ENCODE measurements at places on chromosomes 6 and 20.

DNA sequence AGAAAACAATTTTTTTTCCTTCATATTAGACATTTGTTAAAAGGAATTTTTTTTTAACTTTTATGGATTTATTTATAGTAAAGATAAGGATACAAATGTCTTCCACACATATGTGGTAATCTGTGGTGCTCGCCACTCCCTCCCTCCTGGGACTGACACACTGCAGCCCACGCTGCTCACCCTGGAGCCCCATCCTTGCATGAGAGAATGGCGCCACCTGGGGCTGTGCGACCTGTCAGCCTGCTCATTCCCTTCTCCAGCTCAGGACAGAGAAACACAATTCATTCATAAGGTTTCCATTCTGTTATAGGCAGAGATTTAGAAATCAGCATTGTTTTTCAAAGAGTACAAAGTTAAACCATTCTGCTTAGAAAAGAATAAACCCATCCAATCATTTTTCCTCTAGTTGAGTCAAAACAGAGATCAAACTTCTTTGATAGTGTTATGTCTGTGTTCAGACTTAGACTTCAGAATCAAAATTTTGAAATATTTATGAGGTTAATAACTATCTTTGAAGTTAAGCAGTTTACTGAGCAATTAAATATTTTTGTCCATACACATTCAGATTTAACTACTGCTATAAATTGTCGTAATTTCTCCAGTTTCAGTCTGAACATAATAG lies 42.8 kb upstream of the DYNLRB1 start:
- H3K27me3 ChIP-seq, result no peaks in the 10 kb centered on the region
- peaks cover 29% of the 10 kb centered on the region for H3K4me1 ChIP-seq
- DNase-seq, result peak; percentile 86
- peak overlapping the region; percentile 28 for H3K4me3 ChIP-seq

DNA sequence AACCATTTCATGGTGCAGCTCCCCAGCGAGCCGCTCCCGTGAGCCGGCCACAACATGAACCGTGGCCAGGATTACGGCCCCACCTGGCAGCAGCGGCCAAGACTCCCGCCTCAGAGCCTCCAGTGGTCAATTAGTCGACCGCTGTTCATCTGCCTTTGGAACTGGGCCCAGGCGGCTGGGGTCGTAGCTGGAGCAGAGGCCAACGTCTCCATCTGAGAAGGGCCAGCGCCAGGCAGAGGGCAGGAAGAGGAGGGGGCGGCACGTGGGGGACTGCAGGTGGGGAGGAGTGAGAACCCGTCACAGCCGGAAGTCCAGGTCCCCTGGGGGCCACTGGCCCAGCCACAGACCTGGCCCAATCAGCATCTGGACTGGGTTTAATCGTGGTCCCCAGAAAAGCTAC lies 184.3 kb downstream of the TAF4 start:
- H3K4me3 ChIP-seq, result no peak overlapping the region
- peaks cover 4% of the 10 kb centered on the region for H3K27me3 ChIP-seq
- no peaks in the 10 kb centered on the region for H3K4me1 ChIP-seq
- H3K27ac ChIP-seq, result no peak overlapping the region
- no peak for DNase-seq

DNA sequence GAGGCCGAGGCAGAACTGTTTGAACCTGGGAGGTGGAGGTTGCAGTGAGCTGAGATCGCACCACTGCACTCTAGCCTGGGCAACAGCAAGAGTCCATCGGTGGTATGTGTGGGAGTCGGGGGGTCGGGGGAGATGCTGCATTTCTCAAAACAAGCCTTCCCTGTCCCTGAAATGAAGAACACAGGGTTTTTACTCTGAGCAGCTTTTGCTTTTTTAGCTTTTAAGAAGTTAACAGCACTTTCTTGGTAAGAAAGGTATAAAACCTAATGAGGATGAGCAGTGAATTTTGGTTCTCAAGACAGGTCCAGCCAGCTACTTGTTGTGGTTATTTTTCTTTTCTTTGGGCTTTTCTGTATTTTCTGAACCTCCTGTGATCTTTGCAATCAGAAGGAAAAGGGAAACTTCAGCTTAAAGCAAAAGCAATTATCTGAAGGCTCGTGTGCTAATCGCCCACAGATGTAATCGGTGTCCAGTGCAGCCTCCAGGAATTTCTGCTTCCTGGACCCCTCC lies 3.7 kb downstream of the RPL10A start:
- H3K36me3 ChIP-seq, result peaks cover 38% of the 10 kb centered on the region
- peak overlapping the region; percentile 16 for H3K4me3 ChIP-seq
- H3K27ac ChIP-seq, result peak overlapping the region; percentile 51

GRCh38 chr20:32891926-32892660 lies 33.4 kb downstream of the EFCAB8 start:
- H3K27me3 ChIP-seq, result no peaks in the 10 kb centered on the region
- no peak overlapping the region for H3K27ac ChIP-seq
- no peak overlapping the region for H3K4me3 ChIP-seq
- DNase-seq, result no peak
- H3K4me1 ChIP-seq, result no peaks in the 10 kb centered on the region

DNA sequence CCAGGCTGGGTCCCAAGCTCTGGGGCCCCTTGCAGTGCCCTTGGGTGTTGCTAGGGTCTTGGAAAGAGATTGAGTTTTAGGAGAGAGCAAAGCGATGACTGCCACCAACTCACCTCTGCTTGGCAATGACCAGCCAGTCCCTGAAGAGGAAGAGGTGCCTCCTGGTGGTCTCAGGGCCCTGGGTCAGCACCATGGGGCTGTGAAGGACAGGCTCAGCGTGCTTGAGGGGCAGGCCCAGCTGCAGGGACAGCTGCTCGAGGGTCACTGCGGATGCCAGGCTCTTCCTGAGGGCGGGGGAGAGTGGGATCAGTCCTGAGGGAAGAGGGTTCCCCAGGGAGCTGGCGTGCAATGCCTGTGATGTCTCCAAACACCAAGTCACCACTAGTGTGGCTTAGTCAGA lies 50.8 kb upstream of the TAGAP start:
- H3K27me3 ChIP-seq, result no peaks in the 10 kb centered on the region
- no peak overlapping the region for H3K27ac ChIP-seq
- H3K36me3 ChIP-seq, result no peaks in the 10 kb centered on the region
- no peak for DNase-seq
- H3K4me3 ChIP-seq, result no peak overlapping the region
- no peaks in the 10 kb centered on the region for H3K4me1 ChIP-seq

GRCh38 chr6:12479881-12480280 lies 189.7 kb downstream of the EDN1 start:
- H3K27me3 ChIP-seq, result no peaks in the 10 kb centered on the region
- H3K27ac ChIP-seq, result no peak overlapping the region
- no peak overlapping the region for H3K4me3 ChIP-seq
- peak; percentile 23 for DNase-seq

GRCh38 chr20:17663486-17663885 lies 18.6 kb downstream of the RRBP1 start:
- peak overlapping the region; percentile 91 for H3K27ac ChIP-seq
- no peaks in the 10 kb centered on the region for H3K27me3 ChIP-seq
- peaks cover 79% of the 10 kb centered on the region for H3K4me1 ChIP-seq
- H3K36me3 ChIP-seq, result peaks cover 16% of the 10 kb centered on the region
- peak; percentile 48 for DNase-seq

DNA sequence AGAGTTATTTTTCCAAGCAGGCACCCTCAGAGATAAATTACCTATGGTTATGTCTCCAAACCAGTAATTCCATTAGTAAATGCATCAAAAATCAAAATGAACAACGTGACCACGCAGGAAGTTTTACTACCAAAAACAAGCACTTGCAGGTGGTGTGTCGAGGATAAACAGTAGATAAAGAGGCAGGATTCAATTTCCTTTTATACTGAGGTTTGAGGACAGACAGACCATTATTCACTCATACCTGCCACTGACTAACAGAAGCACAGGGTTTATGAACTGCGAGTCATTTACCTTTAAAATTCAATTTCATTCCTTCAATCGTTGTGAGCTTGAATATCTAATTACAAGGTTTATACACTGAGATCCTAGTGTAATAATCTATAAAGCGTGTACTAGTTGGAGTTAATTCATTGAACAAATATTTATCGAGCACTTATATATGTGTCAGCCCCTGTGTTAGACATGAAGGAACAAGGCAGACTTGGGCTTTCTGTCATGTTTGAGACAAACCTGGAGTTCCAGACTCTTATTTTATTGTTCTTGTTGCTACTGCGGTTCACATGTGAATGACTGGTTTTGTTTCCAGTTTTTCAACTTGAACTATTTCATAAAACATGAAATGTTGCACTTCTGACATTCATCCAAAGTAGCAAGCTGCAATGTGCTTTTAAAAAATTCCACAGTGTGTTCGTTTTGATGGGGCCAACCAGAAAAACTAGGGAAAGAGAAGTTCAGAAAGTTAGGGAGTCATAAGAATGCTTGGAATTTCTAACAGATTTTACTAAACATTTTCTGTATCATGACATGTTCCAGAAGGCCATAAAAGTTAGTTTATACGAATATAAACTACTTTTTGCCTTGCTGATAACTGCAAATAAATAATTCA lies 205.6 kb downstream of the UST start:
- DNase-seq, result peak; percentile 58
- peaks cover 21% of the 10 kb centered on the region for H3K4me1 ChIP-seq
- H3K27me3 ChIP-seq, result no peaks in the 10 kb centered on the region
- peak overlapping the region; percentile 48 for H3K27ac ChIP-seq

DNA sequence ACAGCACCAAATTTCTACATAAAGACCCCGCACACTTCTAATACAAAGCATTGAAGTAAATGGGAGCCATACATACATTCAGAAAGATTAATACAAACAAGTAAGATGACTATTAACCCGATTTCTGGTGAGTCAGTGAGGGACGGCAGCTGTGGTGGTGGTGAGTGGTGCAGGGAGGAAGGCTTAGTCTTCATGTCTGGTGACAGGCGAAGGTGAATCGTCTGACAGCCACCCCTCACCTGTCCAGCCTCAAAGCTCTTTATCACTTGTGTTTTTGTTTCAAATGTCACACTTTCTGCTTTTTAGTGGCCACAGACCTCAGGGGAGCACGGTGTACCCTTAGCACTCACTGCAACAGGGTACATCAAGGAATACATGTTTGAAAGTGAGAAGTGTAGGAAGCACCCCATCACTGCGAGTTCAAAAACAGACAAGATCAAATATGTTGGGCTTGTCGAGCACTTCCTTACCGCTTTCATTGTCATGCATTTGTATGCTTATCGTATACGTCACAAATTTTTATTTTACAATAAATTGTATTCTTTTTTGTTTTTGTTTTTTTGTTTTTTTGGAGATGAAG lies 63.5 kb downstream of the IRF4 start:
- H3K27me3 ChIP-seq, result peaks cover 29% of the 10 kb centered on the region
- no peak overlapping the region for H3K27ac ChIP-seq
- no peaks in the 10 kb centered on the region for H3K36me3 ChIP-seq

DNA sequence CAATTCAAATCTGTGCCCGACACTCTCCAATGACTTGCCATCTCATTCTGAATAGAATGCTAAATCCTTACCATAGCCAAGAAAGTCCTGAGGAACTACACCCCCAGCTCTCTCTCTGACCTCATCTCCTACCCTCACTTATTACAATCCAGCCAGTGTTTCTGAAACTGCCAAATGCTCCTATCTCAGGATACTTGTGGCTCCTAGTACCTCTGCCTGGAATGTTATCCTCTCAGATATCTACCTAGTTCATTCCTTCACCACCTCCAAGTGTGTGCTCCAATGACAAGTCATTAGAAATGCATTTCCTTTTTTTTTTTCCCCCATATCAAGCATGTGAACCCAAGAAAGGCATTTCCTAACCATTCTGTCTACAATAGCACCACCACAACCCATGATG lies 24.4 kb downstream of the ZNF184 start:
- no peaks in the 10 kb centered on the region for H3K27me3 ChIP-seq
- H3K4me3 ChIP-seq, result no peak overlapping the region
- H3K4me1 ChIP-seq, result no peaks in the 10 kb centered on the region
- peaks cover 41% of the 10 kb centered on the region for H3K36me3 ChIP-seq
- no peak overlapping the region for H3K27ac ChIP-seq

DNA sequence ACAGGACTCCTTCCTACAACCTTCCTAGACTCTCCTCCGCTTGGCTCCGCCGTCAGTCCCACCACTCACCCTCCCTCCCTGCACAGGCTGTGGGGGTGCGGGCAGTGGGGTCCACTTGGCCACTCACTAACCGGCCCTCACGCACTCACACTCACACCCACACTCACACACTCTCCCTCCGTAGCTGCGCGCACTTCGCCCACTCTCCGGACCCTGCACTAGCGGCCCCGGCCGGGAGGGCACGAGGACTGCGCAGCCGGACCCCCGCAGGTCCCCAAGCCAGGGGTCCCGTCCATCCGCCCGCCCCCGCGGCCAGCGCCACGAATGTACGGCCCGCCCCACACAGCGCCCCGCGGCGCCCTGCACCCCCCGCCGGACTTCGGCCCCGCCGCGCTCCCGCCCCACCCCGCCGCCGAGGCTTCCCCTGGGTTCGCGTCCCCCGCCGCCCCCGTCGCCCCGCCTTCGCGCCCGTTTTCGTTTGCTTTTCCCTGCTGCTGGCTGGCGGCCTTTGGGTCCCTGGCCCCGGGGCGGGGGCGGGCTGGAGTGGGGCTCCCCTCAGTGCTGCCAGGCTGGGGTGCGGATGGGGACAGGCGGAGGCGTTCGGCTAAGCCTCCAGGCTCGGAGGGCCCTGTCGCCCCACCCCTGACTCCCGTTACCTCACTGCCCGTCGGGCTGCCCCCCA lies 23.0 kb upstream of the SLC22A7 start:
- no peak overlapping the region for H3K27ac ChIP-seq
- peaks cover 23% of the 10 kb centered on the region for H3K27me3 ChIP-seq
- peak overlapping the region; percentile 42 for H3K4me3 ChIP-seq
- H3K36me3 ChIP-seq, result no peaks in the 10 kb centered on the region

DNA sequence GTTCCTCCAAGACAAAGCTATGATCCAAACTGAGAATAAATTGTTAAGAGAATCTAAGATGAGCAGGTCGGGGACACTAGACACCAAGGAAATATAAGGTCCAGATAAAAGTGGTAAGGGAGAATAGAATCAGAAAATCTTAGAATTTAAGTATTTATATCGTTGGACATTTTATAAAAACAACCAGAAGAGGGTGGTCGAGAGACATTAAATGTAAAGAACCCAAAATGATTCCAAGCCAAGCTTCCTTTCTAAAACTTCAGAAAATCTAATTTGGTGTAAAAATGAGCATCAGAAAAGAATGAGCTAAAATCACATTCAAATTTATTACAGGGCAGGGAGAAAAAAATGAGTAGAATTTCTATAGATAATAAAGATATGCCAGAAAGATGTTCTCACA lies 97.8 kb upstream of the OGFRL1 start:
- DNase-seq, result peak; percentile 74
- H3K4me3 ChIP-seq, result no peak overlapping the region
- H3K27me3 ChIP-seq, result no peaks in the 10 kb centered on the region
- peaks cover 13% of the 10 kb centered on the region for H3K4me1 ChIP-seq
- no peaks in the 10 kb centered on the region for H3K36me3 ChIP-seq

GRCh38 chr6:168058691-168059551 lies 20.1 kb downstream of the FRMD1 start:
- DNase-seq, result no peak
- H3K36me3 ChIP-seq, result no peaks in the 10 kb centered on the region
- no peaks in the 10 kb centered on the region for H3K27me3 ChIP-seq

DNA sequence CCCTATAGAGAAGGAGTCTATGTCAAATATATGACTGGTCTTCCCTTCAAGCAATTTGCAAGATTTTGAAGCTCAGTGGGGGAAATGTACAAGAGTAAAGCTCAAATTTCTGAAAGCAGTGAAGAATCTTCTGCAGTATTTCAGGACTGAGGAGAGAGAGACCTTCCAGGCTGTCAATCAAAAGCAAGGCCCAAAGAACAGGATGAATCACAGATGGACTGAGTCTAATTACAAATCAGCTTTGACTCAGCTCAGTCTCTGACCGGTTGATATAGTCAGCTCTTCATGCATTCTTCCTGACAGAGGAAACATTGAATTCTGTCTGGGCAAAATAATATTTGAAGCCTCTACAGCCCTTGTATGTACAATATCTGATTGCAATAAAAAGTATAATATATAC lies 7.7 kb upstream of the HTR1B start:
- no peak overlapping the region for H3K4me3 ChIP-seq
- H3K27me3 ChIP-seq, result 0 out of 2 replicates have a peak, but pooled peaks cover 5% of the 10 kb centered on the region
- H3K36me3 ChIP-seq, result no peaks in the 10 kb centered on the region
- H3K4me1 ChIP-seq, result no peaks in the 10 kb centered on the region

Data from GM23248 (cell line).